ENCODE measurements at places on chromosomes 5 and 9.

DNA sequence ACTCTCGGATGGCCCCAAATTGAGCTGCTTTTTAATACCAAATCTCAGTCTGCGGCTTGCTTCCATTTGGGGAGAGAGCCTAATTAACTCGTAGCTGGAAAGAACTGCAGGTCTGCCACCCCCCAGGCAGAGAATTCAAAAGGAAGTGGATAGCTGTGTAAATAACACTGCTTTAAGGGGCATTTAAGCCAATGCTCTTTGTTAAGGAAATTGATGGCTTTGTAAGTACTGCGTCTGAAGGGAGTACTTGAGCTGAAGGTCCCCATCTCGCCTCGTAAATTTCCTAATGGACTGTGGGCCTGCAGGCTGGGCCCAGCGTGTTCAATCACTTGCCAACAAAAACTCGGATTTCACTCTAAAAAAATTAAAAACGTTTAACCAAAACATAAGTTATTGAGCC lies 132.7 kb downstream of the PAPPA start:
- DNase-seq: no peak

GRCh38 chr9:125842242-125842641 lies 95.1 kb downstream of the PBX3 start:
- no peak for DNase-seq

DNA sequence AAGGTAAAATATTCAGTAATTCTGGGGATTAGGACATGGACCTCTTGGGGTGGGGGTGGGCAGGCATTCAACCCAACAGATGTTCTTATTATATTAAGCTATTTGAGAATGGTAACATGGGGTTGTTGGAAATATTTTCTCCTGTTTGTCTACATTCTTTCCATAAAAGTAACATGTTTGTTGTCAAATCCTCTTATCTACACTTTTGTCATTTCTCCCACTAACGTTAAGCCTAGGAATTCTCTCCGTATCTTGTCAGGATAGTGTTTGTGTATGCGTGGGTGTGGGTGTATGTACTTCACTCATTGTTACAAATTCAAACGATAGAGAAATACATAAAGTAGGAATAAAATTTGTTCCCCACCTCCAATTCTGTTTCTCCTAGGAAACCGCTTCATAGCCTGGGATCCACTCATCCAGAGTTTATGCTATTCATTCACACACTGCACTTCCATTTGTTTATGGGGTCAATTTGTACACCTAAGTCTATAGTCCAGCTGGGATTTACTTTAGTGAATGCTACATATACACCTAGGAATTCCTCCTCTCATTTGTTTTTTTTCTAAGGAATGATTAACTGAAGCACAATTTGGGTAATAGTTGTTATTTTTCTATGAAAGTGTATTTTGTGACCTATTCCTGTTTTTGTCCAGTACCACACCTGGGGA lies 216.8 kb downstream of the DCP2 start:
- DNase-seq: no peak

- no peak for DNase-seq
Measured at GRCh38 chr5:1037123-1037670, 28.6 kb downstream of the NKD2 start.

GRCh38 chr9:116168231-116168630 lies 14.6 kb downstream of the PAPPA start:
- DNase-seq: no peak

- DNase-seq: no peak
Measured at GRCh38 chr9:95017661-95018060, 291.2 kb downstream of the AOPEP start.

DNA sequence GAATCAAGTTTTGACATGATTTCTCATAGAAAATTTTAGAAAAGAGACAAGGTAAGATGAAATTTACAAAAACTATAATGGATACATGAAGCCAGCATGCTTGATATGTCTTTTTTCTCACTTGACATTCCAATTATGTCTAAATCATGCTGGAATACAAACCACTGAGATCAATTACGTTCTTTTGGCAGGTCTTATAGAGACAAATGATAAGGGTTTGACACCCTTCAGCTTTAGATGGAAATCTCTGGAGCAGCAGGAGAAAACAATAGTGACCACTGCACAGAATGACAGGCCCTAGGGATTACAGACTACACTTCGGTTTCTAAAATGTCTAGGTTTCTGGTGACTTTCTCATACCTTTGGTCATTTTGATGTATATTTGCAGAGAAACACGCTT lies 342.9 kb downstream of the TRPM3 start:
- DNase-seq: no peak

GRCh38 chr5:111563031-111563822 lies 50.9 kb upstream of the STARD4 start:
- DNase-seq: no peak

DNA sequence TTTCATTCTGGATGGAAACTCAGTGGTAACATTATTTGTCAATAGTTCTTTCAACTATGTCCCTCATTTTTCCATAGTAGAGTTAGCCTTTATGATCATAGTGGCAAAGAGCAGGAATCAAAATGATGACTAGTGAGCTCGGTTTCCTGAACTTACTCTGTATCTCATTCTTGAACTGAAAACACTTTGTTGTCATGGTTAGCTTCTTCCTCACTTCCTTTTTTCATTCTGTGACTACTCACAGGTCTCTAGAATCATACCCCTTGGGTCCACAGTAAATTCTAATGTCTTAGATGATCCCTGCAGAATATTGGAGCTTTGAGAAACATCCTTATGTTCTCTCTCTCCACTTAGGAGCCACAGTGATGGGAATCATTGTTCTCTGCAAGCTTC lies 29.4 kb upstream of the RECK start:
- no peak for DNase-seq

DNA sequence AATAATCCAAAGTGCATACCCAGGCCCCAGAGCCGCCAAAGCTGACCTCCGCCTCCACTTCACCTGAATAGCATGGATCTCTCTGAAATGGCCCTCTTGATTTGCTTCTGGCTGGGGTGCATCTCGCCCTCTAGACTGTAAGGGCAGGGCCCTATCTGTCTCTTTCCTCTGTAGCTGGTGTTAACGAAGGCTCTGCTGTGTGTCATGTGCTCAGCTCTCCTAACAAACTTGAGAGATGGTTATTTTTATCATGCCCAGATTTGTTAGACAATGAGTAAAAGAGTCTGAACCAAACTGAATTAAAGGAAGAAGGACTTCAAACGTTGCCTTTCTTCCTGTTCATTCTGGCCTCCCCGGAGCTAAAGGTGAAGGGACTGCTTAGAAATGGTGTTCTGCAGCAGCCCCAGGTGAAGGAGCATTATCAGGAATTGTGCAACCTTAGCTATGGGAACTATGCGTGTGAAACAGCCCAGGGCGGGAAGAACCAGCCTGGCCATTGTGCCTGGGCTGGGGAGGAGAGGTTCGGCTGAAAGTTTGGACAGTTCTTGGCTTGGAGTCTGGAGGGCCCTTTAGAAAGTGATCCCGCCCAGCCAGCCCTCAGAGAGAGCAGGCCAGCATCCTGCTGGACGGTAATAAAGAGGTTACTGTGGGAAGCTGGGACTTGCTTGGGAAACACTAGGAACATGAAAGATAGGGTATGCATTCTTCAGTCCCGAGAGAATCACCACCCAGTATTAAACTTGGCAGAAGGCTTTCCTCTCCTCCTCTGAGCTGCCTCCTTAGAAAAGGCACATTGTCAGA lies 73.5 kb downstream of the WWC1 start:
- DNase-seq: no peak

GRCh38 chr5:156450778-156451177 lies 123.8 kb downstream of the SGCD start:
- DNase-seq: no peak

- no peak for DNase-seq
Measured at GRCh38 chr9:6199596-6199995, 16.0 kb upstream of the IL33 start.

GRCh38 chr5:143118222-143118621 lies 285.3 kb downstream of the NR3C1 start:
- no peak for DNase-seq

DNA sequence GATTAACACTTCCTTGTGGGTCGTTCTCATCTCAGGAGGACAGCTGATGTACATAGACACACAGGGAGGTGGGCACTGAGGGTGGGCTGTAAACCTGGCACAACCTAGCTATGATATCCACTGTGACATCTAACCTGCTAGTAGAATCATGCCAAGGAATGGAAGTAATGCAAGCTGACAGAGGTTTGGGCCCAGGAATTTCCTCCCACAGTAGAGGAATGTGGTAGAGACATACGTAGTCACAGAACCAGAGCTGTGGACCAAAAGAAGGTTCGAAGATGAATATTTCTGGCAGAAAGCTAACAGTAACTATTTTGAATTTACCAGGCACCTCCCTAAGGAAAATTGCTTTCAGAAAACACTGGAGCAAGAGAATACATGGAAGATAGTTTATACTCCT lies 15.2 kb upstream of the DNAJC25 start:
- peak; percentile 29 for DNase-seq

DNA sequence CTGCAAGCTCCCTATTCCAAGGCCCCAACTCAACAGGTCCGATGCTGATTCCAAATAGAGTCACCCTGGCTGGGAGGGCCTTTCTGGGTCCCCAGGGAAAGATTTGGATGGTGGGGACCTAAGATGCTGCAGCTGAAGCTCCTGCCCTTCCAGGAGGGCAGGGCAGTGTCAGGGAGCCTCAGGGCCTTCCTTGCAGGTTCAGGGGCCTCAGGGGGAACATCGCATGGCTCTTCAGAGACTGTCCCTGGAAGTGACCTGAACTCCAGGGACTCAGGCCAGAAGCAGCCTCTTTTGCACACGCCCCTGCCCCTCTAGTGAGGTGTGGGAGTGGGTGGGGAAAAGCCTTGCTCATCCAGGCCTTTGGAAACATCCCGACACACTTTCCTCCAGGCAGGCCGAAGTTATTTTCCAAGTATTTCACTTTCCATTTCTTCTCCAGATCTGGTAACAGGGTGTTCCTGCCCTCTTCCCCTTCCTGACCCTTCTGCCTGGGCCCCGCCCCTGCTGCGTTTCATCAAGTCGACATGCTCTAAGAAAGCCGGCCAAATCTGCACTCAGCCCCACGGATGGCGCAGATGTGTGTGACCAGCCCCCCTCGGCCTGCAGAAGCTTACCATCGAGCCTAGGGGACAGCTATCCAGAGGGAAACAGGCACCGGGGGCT lies 159.5 kb downstream of the FGF18 start:
- no peak for DNase-seq

DNA sequence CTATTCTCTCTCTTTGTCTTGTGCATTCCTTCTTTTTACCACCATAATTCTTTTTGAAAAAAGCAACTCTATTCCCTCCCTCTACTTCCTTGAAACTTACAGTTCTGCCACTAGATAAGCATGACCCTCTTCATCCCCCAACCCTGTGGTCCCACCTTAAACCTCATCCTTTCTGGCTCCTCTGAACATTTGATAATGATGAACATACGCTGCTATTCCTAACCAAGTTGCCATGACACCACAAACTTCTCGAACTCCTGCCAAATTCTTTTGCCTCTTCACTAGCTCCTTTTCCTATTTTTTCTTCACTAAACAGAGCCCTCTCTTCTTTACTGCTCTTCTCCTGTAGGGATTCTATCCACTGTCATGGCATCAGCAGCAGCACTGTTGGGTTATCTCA lies 57.1 kb downstream of the MOCS2 start:
- DNase-seq: no peak

DNA sequence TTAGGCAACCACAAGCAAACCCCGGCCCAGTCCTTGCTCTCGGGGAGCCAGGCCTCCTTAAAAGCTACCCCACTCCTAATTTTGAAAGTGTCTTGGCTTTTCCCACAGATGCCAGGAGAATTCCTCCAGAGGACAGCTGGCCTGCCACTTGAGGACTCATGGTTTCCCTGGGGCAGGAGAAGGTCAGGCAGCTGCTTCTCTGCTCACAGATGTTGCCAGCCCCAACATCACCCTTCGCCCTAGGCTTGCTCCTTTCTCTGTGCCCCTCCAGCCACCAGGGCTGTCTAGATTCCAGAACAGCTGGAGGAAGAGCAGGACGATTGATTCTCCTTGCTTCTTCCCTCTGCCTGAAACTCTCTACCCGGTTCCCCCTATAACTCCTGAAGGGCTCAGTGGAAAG lies 8.5 kb downstream of the GGTA1 start:
- no peak for DNase-seq

DNA sequence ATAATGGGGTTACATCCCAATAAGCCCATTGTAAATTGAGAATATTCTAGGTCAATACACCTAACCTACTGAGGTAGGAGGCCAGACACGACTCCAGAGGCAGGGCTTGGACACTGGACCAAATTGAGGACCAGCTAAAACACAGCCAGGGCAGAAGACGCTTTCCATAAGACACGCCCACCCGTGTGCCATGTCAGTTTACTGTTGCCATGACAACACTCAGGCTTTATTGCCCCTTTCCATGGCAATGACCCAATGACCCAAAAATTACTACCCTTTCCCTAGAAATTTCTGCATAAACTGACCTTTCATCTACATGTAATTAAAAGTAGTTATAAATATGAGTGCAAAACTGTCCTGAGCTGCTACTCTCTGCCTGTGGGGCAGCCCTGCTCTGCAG lies 31.5 kb downstream of the SLC22A4 start:
- DNase-seq: no peak

GRCh38 chr5:96439477-96440184 lies 6.6 kb upstream of the PCSK1 start:
- no peak for DNase-seq

DNA sequence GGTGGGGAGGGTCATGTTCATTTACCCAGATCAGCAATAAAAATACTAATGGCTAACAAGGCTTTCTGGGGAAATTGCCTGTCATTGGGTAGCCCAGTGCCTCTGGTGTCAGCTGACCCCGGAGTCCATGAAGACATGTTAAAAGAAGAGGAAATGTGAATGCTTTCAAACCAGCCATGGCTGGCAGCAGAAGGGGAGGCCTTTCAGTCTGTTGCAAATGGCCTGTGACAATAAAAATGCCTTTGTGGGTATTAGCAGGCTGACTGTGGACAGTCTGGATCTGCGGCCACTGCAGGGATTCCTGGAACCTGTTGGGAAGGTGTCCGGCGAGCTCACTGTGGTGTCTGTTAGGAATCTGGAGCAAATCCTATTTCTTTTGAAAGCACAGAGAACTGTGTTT lies 7.5 kb downstream of the ABL1 start:
- DNase-seq: no peak

DNA sequence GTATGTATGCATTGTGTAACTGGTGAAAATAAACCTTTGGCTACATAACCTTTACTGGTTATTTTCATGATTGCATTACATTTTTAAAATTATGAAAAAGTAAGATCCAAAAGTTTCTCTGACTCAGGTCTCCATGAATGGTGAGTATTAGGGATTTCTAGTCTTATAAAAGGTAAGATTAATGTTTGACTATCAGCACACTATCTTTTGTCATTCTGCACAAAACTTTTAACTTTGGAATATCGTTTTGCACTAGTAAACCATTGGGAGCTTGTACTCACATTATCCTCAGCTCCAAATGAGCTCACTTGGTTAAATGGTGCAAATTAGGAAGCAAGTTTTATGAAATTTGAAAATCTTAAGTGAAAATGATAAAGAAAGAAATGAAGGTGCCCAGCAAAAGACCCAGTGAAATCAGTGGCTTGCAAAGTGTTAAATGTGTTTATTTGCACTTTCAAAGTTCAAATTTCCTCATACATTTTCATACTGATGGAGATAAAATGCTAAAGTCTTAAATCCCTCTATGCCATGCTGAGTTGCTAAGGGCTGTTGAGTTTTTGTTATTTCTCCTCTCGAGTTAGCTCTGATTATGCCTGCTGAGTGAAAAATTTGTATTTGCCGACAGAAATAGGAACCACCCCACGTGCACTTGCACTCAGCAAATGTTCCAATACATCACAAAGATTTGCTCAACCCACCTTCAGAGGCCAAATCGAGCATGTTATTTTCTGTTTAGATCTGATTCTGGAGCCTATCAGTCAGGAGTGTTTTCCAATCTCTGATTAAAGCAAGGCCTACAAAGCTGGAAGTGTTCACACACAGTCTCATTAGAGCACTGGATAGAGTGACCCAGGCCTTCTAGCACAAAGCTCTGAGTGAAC lies 885.7 kb downstream of the NR2F1-AS1 start:
- no peak for DNase-seq

All from hepatic stellate cell (primary cell).